Neural progenitor cell (in vitro differentiated cells): ENCODE measurements at places on chromosomes 6 and 20. TPM values are rescaled to one million over a fixed set of nuclear protein-coding genes. Genes with fewer than 3 reads are reported as not detected.

DNA sequence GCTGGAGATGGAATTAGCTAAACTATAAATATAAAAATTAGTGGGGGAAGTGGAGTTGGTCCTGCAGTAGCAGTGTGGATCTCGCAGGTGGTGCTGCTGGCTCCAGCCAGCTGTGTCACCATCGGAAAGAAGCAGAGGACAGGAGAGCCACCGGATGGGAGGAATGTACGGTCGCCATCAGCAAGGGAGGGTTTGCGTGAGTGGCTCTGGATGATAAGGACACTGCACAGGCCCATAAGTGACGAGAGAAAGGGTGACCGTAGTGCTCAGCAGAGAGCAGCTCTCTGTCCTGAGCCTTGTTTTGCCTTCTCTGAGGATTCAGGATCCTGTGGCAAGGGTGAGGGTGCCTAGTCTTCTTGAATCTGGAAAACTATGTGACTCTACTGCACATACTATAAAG is 378.7 kb downstream of the ZFAND3 start:
- no peak for DNase-seq
- H3K36me3 ChIP-seq, result no peaks in the 10 kb centered on the region
- H3K4me3 ChIP-seq, result no peak overlapping the region
- H3K27me3 ChIP-seq, result no peaks in the 10 kb centered on the region

GRCh38 chr6:74420221-74420620 is 724.2 kb downstream of the CD109 start:
- DNase-seq, result no peak
- H3K4me3 ChIP-seq, result no peak overlapping the region
- H3K27ac ChIP-seq, result no peak overlapping the region
- H3K4me1 ChIP-seq, result no peaks in the 10 kb centered on the region
- H3K27me3 ChIP-seq, result no peaks in the 10 kb centered on the region

CALHM4 gene
- total RNA-seq, result not detected in 2 replicates

SLC12A5 gene
- total RNA-seq, result 0.37 and 0.77 TPM in 2 replicates

- no peaks in the 10 kb centered on the region for H3K36me3 ChIP-seq
- H3K27me3 ChIP-seq, result no peaks in the 10 kb centered on the region
- no peak overlapping the region for H3K27ac ChIP-seq
- H3K4me3 ChIP-seq, result no peak overlapping the region
- peak; percentile 54 for DNase-seq
Observed at GRCh38 chr20:58965270-58966064, 15.6 kb upstream of the NELFCD start.

MPIG6B gene
- not detected in 2 replicates for total RNA-seq

PDE10A gene
- total RNA-seq, result 11.9 and 17.3 TPM in 2 replicates

SCRT2 gene
- not detected in 2 replicates for total RNA-seq

GRCh38 chr20:53773792-53774401 is 180.3 kb upstream of the ZNF217 start:
- DNase-seq, result no peak
- H3K4me1 ChIP-seq, result peaks cover 4% of the 10 kb centered on the region
- no peak overlapping the region for H3K27ac ChIP-seq
- no peaks in the 10 kb centered on the region for H3K27me3 ChIP-seq

- H3K4me1 ChIP-seq, result peaks cover 4% of the 10 kb centered on the region
- H3K27ac ChIP-seq, result no peak overlapping the region
- no peak overlapping the region for H3K4me3 ChIP-seq
- H3K27me3 ChIP-seq, result no peaks in the 10 kb centered on the region
- DNase-seq, result no peak
- H3K36me3 ChIP-seq, result no peaks in the 10 kb centered on the region
Observed at GRCh38 chr6:93447874-93448273, 28.5 kb upstream of the EPHA7 start.

SLC17A3 gene
- total RNA-seq, result not detected in 2 replicates

DNA sequence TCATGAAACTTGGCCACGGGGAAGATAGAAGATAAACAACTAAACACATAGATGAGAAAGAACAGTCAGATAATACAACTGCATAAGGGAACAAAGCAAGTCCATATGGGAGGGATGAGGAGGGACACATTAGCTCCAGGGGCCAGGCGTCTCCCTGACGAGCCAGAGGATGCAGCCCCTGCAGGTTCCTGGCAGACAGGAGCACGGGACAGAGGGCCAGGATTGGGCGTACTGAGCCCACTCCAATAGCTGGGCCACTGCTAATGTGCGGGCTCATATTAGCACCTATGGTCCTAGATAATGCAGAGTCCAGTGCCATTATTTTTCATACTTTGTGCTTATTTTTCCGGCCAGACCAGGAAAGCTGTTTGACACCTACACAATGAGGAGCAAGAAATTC is 182.9 kb downstream of the ANKRD60 start:
- DNase-seq, result no peak
- H3K36me3 ChIP-seq, result no peaks in the 10 kb centered on the region
- H3K4me3 ChIP-seq, result no peak overlapping the region
- no peaks in the 10 kb centered on the region for H3K27me3 ChIP-seq

TMEM244 gene
- total RNA-seq, result not detected in 2 replicates

HLA-G gene
- not detected in 2 replicates for total RNA-seq

EEF1A2 gene
- 0.54 and 1.5 TPM in 2 replicates for total RNA-seq

TBP gene
- 23.0 and 27.1 TPM in 2 replicates for total RNA-seq

DNA sequence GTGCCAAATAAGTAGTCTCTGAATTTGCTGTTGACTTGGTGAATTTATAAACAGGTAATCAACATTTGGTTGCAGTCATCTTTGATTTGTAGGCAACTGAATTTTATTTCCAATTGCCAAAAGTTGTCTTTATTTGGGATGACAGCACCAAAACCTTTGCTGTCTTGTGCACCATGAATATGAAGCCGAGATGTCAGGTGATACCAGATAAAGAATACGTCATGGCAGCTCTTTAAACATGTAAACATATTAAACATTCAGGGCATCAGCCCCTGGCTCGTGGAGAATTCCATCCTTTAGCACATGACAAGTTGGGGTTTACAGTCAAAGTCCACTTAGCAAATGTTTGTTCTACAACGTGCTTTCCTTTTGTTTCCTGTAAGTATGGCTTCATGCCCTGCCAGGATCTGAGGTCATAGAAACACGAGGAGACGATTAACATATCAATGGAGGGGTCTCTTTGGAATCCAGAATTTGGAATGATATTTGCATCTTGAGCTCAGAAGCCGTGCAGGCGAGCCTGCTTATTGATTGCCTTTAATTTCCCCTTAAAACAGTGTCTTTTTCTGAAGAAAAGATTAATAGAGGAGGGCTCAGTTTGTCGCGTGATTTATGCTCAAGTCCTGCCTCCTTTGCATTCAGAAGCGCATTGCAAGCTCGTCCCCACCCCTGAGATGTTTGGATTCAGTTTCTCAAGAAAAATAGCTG is 170.2 kb upstream of the ZNF217 start:
- H3K4me1 ChIP-seq, result peaks cover 26% of the 10 kb centered on the region
- no peak overlapping the region for H3K27ac ChIP-seq
- H3K27me3 ChIP-seq, result peaks cover 7% of the 10 kb centered on the region
- H3K36me3 ChIP-seq, result no peaks in the 10 kb centered on the region
- peak; percentile 49 for DNase-seq

SRMS gene
- not detected in 2 replicates for total RNA-seq

DNA sequence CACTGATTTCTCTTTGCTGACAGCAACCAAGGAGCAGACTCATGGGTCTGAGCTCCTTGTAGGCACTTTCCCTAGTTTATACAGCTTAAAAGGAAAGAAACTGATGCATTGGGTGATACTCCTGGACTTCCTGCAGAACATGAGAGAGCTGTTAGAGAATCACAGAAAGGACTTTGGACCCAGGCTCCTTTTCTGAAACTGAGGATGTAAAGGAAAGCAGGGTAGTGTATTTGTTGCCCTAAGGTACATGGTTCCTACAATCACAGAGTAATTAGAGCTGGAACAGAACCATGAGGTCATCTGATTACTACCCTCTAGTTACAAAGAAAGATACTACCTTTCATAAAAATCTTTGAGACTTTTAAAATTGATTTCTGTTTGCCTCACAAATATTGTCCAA is 477.1 kb upstream of the SPTLC3 start:
- no peak overlapping the region for H3K4me3 ChIP-seq
- H3K36me3 ChIP-seq, result no peaks in the 10 kb centered on the region
- no peaks in the 10 kb centered on the region for H3K27me3 ChIP-seq
